NCI-H2081 treated with DMSO at 0.1 percent for 48 hours (cell line): ENCODE measurements at places on chromosomes 7 and 10.

GRCh38 chr7:110604206-110604605 is 486.7 kb upstream of the LRRN3 start:
- no peak for DNase-seq

- DNase-seq = no peak
Observed at GRCh38 chr7:104206841-104207240, 972 bp downstream of the ORC5 start.

DNA sequence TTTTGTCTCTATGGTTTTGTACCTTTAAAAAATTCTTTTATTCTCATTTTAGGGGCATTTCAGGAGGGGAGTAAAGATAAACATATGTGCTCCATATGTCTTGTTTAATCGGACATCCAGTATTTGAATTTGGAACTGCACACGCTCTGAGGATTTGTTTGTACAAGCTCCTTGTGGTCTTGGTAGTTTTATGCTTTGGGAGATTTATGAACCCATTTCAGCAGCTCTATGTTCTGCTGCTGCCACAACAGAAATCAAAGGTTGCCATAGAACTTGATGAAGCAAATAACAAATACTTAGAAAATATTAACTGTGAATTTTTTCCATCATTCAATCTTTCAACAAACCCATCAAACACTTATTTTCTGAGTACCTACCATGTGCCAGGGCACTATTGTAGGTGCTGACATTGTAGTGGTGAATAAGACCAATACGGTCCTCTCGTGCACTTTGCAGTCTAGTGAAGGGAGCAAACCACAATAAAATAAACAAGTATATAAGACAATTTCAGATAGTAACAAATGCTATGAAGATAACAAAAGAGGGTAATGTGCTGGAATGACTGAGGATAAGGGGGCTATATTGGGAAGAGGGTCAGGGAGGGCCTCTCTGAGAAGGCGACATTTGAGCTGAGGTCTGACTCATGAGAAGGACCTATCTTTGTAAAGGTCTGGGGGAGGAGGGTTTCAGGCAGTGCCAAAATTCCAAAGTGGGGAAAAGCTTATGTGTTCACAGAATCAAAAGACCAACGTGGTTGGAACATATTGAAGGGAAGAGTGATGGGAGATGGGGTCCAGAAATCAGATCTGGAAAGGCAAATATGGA is 30.4 kb downstream of the MYPN start:
- DNase-seq = no peak

- DNase-seq = no peak
Observed at GRCh38 chr7:67343114-67343513, 346.5 kb downstream of the TYW1 start.

GRCh38 chr7:142642316-142642715 is 107.0 kb upstream of the PRSS1 start:
- DNase-seq = no peak

DNA sequence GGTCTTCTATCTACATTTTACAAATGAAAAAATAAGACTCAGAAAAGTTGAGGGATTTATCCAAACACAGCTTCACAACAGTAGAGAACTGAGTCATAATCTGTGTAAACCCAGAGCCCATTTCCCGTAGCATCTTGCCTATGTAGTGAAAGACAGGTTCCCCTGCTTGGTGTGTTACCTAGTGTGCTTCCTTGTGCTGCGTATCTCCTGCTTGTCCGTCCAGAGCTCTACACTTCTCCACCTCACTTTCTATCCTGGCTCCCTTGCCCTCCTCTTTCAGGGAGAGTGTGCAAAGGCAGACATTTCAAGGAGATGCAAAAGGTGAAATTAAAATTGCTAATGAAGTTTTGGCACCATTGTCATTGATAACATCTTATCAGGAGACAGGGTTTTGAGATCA is 1.4 kb upstream of the ASNS start:
- no peak for DNase-seq
